ENCODE measurements at places on chromosomes 12 and 14. TPM values are rescaled to one million over a fixed set of nuclear protein-coding genes. Genes with fewer than 3 reads are reported as not detected.
A peak's percentile ranks its signal among the peaks of the same experiment; 100 is the strongest.

- H3K27me3 ChIP-seq = no peaks in the 10 kb centered on the region
- no peak overlapping the region for H3K4me3 ChIP-seq
- H3K27ac ChIP-seq = no peak overlapping the region
- H3K36me3 ChIP-seq = no peaks in the 10 kb centered on the region
These were observed 91.9 kb downstream of the KIF26A start for GRCh38 chr14:104230119-104230815.

DNA sequence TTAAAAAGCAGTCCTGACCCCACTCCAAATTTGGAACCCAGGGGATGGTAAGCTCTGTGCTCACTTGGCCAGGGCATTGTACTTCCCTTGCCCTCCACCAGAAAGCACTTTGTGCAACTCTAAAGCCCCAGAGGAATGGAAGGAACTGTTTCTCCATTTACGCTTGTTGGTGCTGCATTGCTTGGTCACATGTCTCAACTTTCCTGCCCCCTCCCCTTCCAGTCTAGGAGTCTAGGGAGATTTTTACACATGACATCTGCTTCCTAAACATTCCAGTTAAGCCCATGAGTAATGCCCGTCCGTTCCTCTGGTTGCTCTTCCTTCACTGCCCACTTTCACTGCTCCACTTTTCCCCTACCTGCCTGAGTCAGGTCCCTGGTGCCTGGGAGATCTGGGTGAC, 92.6 kb upstream of the MAP1LC3B2 start:
- no peaks in the 10 kb centered on the region for H3K27me3 ChIP-seq
- no peaks in the 10 kb centered on the region for H3K4me1 ChIP-seq
- DNase-seq = no peak
- no peak overlapping the region for H3K27ac ChIP-seq
- no peaks in the 10 kb centered on the region for H3K36me3 ChIP-seq

DNA sequence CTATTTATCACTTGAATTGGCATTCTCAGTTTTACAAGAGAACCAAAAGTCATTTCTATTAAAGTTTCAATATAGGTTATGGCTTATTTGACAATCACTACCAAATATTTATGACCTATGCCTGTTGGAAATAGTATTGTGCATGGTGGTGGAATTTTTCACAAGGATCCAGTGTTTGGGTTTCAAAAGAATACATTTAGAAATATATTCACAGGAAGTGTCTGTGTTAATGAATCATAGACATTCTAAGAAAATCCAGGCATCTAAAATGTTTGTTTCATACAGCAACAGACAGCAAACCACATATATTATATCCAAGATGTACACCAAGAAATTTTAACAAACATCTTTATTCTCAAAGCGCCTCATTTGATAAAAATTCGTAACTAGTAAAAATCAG, 92.7 kb downstream of the MED13L start:
- H3K4me1 ChIP-seq = peaks cover 35% of the 10 kb centered on the region
- H3K36me3 ChIP-seq = no peaks in the 10 kb centered on the region
- no peak overlapping the region for H3K4me3 ChIP-seq
- DNase-seq = no peak
- H3K27ac ChIP-seq = no peak overlapping the region
- H3K27me3 ChIP-seq = no peaks in the 10 kb centered on the region

GRCh38 chr14:35401422-35402265, 2.9 kb downstream of the NFKBIA start:
- DNase-seq = no peak
- H3K4me3 ChIP-seq = peak overlapping the region; percentile 98
- H3K36me3 ChIP-seq = peaks cover 30% of the 10 kb centered on the region
- H3K27ac ChIP-seq = peak overlapping the region; percentile 98

GRCh38 chr12:69511016-69511415, 40.8 kb downstream of the FRS2 start:
- H3K4me1 ChIP-seq = peaks cover 41% of the 10 kb centered on the region
- no peaks in the 10 kb centered on the region for H3K27me3 ChIP-seq
- H3K36me3 ChIP-seq = no peaks in the 10 kb centered on the region
- no peak overlapping the region for H3K4me3 ChIP-seq
- no peak overlapping the region for H3K27ac ChIP-seq
- no peak for DNase-seq

GRCh38 chr14:102764220-102764671, 13.0 kb upstream of the TRAF3 start:
- no peak overlapping the region for H3K4me3 ChIP-seq
- H3K27ac ChIP-seq = no peak overlapping the region
- no peaks in the 10 kb centered on the region for H3K27me3 ChIP-seq
- H3K36me3 ChIP-seq = no peaks in the 10 kb centered on the region

- peak overlapping the region; percentile 66 for H3K4me3 ChIP-seq
- H3K27ac ChIP-seq = peak overlapping the region; percentile 74
- no peaks in the 10 kb centered on the region for H3K36me3 ChIP-seq
- no peak for DNase-seq
- H3K27me3 ChIP-seq = no peaks in the 10 kb centered on the region
- H3K4me1 ChIP-seq = peaks cover 31% of the 10 kb centered on the region
These were observed 825 bp upstream of the CCDC85C start for GRCh38 chr14:99604766-99605298.

DNA sequence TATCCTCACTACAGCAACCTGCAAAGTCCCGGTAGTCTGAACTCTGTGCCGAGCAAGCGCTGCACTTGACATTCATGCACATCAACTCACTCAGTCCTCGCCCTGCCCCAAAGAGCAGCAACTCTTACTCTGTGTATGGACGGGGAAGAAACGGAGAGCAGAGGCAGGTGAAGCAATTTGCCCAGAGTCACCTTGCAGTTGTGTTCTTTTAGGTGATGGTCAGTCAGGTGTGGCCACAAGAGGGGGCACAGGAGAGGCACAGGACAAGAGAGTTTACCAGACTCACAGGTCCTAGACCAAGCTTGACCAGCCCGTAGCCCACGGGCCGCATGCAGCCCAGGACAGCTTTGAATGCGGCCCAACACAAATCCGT, 39.1 kb downstream of the TSPAN11 start:
- H3K27ac ChIP-seq = no peak overlapping the region
- DNase-seq = no peak
- H3K4me1 ChIP-seq = no peaks in the 10 kb centered on the region

GRCh38 chr14:67516676-67517075, 16.4 kb upstream of the PLEKHH1 start:
- DNase-seq = no peak
- no peaks in the 10 kb centered on the region for H3K27me3 ChIP-seq
- no peak overlapping the region for H3K27ac ChIP-seq
- H3K4me1 ChIP-seq = peaks cover 26% of the 10 kb centered on the region
- no peaks in the 10 kb centered on the region for H3K36me3 ChIP-seq

GRCh38 chr12:9075138-9075535, 40.6 kb downstream of the A2M start:
- H3K27me3 ChIP-seq = no peaks in the 10 kb centered on the region
- H3K36me3 ChIP-seq = no peaks in the 10 kb centered on the region
- H3K4me1 ChIP-seq = no peaks in the 10 kb centered on the region
- no peak for DNase-seq

DNA sequence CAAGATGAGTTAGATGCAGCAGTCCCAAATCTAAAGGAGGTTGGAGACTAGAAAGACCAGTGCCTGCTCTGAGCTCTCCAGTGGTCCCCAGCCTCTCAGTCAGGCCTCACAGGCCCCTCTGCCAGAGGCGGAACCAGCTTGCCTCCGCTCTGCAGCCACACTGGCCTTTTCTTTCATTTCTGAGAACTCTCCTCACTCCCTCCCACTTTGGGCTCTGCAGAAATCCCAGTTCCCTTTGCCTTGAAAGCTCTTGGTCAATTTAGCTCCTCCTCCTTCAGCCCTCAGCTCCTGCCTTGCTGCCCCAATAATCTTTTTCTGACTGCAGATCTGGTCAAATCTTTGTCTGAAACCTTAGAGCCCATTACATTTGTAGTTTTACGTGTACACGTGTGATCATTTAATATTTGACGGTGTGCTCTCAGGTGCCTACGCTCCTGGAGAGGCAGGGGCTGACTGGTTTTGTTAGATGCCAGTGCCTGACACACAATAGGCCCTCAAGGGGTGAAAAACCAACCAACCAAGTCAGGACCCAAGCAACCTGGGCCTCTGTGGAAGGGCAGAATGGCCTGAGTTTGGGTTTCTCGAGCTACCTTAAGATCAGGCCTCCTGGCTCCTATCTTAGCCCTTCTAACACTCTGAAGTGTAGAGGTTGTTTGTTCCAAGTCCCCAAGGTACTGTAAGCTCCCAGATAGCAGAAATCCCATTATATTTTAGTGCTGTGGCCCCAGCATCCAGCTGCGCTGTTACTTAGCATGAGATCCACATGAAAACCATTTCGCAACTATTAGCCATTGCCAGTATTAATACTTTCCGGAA, 1.1 kb upstream of the NUDT4 start:
- H3K27ac ChIP-seq = peak overlapping the region; percentile 64
- H3K4me3 ChIP-seq = peak overlapping the region; percentile 67
- DNase-seq = no peak
- H3K4me1 ChIP-seq = peaks cover 25% of the 10 kb centered on the region

DNA sequence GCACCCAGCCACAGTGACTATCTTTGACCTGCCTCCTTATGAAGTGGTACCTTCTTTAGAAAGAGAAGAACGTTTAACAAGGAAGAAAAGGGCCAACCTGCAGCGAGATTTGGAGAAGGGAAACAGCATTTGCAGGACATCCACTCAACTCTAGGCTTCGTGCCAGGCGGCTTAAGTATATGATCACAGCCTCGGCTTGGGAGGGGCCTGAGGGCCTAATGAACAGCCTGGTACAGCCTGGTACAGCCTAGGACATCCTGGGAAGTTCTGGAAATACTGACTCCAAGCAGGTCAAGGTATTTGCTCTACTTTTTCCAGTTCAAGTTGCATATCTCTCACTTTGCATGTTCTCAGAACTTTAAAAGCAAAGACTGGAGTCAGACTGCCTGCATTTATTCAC, 16.1 kb downstream of the HCAR2 start:
- no peaks in the 10 kb centered on the region for H3K4me1 ChIP-seq
- H3K36me3 ChIP-seq = no peaks in the 10 kb centered on the region
- H3K27ac ChIP-seq = no peak overlapping the region
- H3K4me3 ChIP-seq = no peak overlapping the region
- no peak for DNase-seq

- peak; percentile 60 for DNase-seq
- no peaks in the 10 kb centered on the region for H3K36me3 ChIP-seq
- H3K27ac ChIP-seq = no peak overlapping the region
- H3K27me3 ChIP-seq = no peaks in the 10 kb centered on the region
- H3K4me1 ChIP-seq = peaks cover 30% of the 10 kb centered on the region
- H3K4me3 ChIP-seq = peak overlapping the region; percentile 26
These were observed 104.2 kb upstream of the AMN1 start for GRCh38 chr12:31832740-31833729.

DNA sequence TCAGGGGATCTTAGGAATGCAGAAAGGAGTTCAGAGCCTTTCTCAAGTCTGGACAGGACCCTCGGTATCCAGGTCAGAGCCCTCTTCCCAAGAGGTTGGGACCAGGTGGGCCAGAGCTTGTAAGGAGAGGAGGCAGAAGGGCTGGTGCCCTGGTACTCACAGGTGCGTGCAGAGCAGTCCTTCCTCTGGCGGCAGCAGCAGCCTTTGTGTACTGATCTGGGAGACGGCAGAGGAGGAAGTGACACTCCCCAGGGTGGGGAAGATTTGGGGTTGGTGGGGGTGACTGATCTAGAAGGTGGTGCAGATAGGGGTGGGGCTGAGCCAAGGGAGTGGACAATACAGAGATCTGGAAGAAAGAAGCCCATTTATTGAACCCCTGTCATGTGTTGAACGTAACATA, at the start of gene ITGB7:
Gene ITGB7 (minus strand): TSS at position 210 of the 400 bp plus-strand sequence. CDS start 6,808 bp downstream, outside the sequence.
- peak within 1 kb of the TSS; percentile 55 for H3K27ac ChIP-seq
- no peaks in the 10 kb centered on the region for H3K27me3 ChIP-seq
- H3K4me3 ChIP-seq = peak within 1 kb of the TSS; percentile 93
- peaks cover 74% of the 10 kb centered on the region for H3K4me1 ChIP-seq
- peaks cover 10% of the 10 kb centered on the region for H3K36me3 ChIP-seq
- DNase-seq = peak; percentile 85

DNA sequence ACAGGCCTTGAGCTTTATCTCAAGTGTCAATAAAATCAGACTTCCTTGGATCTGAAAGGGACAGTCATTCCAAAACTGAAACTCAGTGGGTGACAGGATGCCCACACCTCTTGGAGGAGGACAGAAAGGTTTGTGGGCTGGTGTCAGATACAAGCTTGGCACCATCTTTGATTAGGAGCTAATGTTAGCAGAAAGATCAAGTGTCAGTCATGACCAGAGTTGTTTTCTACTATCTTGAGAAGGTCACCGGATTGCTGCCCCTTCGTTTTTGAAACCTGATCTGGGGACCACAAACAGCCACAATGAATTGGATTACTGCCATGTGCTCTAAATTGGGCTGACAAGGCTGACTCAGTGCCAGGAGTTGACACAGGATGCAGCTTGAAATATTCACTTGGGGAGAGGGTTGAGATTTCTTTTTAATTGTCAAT, 88.3 kb downstream of the OTOGL start:
- H3K27ac ChIP-seq = no peak overlapping the region
- no peak overlapping the region for H3K4me3 ChIP-seq
- DNase-seq = no peak
- peaks cover 5% of the 10 kb centered on the region for H3K4me1 ChIP-seq
- H3K36me3 ChIP-seq = no peaks in the 10 kb centered on the region

GRCh38 chr12:42332301-42333285, 6.6 kb downstream of the PPHLN1 start:
- no peak for DNase-seq
- H3K4me3 ChIP-seq = no peak overlapping the region
- H3K27me3 ChIP-seq = no peaks in the 10 kb centered on the region
- peaks cover 54% of the 10 kb centered on the region for H3K4me1 ChIP-seq

- DNase-seq = no peak
- no peak overlapping the region for H3K27ac ChIP-seq
- no peaks in the 10 kb centered on the region for H3K27me3 ChIP-seq
- no peaks in the 10 kb centered on the region for H3K4me1 ChIP-seq
- H3K36me3 ChIP-seq = no peaks in the 10 kb centered on the region
- H3K4me3 ChIP-seq = no peak overlapping the region
These were observed 1263.9 kb downstream of the FSCB start for GRCh38 chr14:43243168-43243567.

DNA sequence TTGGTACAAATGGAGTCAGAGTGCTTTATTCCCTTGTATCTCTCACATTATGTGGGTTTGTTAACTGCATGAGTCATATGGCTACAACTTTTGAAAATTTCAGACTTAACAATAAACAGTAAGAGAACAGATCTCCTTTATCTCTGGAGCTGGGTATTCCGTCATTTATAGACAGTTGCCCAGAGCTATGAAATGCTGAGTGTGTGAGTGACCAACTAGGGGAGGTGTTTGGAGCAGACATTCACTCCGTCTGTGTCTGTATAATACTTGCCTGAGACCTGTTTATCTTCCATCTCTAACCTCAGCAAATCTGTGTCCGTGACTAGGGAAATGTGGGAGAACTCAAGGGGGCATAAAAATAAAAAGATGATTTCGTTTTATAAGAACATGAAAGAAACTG, 279.9 kb upstream of the FAR2 start:
- no peak overlapping the region for H3K27ac ChIP-seq
- H3K36me3 ChIP-seq = no peaks in the 10 kb centered on the region
- no peaks in the 10 kb centered on the region for H3K4me1 ChIP-seq
- no peaks in the 10 kb centered on the region for H3K27me3 ChIP-seq
- no peak overlapping the region for H3K4me3 ChIP-seq
- DNase-seq = no peak

Gene SYNDIG1L
- total RNA-seq = not detected

Gene TAS2R30
- total RNA-seq = 0.94 TPM

Gene PKP2
- total RNA-seq = 0.15 TPM

Gene SLC25A29
- 10.5 TPM for total RNA-seq

Gene RAD51AP1
- total RNA-seq = 29.5 TPM

Gene TGM1
- total RNA-seq = 3.2 TPM

Gene ALKBH1
- total RNA-seq = 18.6 TPM

Gene GLIPR1L1
- total RNA-seq = not detected

Gene FITM1
- 0.58 TPM for total RNA-seq

Gene GLI1
- 0.75 TPM for total RNA-seq

Gene RTN1
- not detected for total RNA-seq

Gene GPRC5D
- total RNA-seq = not detected

Gene RNASE3
- not detected for total RNA-seq

Gene OTOGL
- total RNA-seq = not detected
